B cell (primary cell): ENCODE measurements at places on chromosomes 13 and 19.

DNA sequence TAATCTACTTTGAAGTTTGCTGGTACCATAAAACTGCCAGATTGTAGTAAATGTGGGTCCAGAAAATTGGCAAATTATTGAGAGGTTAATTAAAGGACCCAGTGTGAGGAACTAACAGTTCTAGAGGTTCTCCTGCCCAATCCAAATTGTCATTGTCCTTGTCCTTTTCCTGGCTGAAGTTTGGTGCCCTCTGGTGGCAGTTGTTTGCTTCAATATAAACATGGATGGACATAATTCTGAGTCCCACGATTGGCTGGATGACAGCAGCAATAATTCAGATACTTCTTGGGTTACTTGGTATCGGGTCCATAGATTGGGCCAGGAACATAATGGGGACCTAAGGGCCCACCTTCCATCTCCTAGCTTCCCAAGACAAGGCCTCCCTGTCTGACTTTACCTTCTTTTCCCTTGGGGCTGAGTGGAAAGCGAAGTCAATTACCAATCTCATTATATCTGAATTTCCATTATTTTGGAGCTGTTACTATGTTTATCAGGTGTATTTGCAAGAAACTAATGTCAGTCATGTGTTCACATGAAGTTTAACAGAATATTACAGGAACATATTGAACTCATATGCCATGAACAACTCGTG is 33.8 kb upstream of the GARRE1 start:
- DNase-seq = peak; percentile 75

- no peak for DNase-seq
Measured at GRCh38 chr13:47932950-47933923, 67.8 kb downstream of the SUCLA2 start.

DNA sequence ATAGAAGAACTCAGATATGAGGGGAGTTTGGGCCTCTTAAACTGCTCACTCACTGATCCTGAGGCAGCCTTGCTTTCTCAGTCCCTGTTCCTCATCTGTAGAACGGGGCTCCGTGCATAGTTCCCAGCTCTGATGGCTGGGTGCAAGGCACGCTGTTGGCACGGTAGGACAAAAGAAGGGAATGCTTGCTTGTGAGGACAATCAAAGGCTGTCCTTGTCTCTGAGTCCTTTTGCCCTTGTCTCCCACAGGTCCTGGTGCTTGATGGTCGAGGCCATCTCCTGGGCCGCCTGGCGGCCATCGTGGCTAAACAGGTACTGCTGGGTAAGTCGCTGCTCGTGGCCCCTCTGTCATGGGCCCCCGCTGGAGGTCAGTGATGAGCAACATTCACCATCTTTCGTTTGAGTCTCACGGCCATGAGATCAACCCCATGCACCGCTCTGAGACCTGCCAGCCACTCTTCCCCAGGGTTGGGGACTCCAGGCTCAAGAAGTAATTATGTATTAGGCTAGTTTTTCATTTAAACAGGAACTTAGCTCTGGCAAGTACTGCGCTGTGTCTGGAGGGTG is 2.3 kb downstream of the RPL13A start:
- peak; percentile 57 for DNase-seq

- peak; percentile 39 for DNase-seq
Measured at GRCh38 chr13:38167164-38167822, 182.4 kb upstream of the UFM1 start.

- no peak for DNase-seq
Measured at GRCh38 chr19:13918726-13919411, 12.9 kb downstream of the CC2D1A start.

DNA sequence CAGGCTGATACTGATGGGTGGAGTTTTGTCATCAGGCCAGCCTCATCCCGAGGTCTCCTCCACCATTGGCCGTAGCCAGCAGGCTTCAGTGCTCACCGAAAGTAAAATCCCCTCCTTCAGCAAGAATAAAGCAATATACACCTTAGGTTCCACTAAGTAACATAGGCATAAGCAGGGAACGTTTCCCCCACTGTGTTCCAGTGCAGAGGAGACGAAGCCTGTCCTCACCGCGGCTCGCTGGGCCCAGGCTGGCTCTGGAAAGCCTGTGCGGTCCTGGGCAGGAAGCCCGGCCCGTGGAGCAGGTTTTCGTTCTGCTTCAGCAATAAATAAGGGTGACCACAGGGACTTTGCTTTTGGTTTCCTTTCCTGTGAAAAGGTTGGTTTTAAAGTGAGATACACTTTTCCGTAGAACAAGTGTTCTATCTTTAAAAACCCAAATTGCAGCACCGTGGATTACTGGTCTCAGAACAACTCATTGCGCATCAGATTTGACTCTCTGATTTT is 16.3 kb upstream of the TEX29 start:
- no peak for DNase-seq

DNA sequence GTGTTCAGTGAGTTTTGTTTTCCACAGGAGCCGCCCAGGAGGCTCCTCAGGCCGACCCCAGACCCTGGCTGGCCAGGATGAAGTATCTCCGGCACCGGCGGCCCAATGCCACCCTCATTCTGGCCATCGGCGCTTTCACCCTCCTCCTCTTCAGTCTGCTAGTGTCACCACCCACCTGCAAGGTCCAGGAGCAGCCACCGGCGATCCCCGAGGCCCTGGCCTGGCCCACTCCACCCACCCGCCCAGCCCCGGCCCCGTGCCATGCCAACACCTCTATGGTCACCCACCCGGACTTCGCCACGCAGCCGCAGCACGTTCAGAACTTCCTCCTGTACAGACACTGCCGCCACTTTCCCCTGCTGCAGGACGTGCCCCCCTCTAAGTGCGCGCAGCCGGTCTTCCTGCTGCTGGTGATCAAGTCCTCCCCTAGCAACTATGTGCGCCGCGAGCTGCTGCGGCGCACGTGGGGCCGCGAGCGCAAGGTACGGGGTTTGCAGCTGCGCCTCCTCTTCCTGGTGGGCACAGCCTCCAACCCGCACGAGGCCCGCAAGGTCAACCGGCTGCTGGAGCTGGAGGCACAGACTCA is 12.9 kb downstream of the B3GNT3 start:
- no peak for DNase-seq

GRCh38 chr19:7115721-7116120 is 46.2 kb downstream of the ZNF557 start:
- DNase-seq = no peak
